Fibroblast of skin of left quadriceps (primary cell): ENCODE measurements at places on chromosomes 4 and X.

DNA sequence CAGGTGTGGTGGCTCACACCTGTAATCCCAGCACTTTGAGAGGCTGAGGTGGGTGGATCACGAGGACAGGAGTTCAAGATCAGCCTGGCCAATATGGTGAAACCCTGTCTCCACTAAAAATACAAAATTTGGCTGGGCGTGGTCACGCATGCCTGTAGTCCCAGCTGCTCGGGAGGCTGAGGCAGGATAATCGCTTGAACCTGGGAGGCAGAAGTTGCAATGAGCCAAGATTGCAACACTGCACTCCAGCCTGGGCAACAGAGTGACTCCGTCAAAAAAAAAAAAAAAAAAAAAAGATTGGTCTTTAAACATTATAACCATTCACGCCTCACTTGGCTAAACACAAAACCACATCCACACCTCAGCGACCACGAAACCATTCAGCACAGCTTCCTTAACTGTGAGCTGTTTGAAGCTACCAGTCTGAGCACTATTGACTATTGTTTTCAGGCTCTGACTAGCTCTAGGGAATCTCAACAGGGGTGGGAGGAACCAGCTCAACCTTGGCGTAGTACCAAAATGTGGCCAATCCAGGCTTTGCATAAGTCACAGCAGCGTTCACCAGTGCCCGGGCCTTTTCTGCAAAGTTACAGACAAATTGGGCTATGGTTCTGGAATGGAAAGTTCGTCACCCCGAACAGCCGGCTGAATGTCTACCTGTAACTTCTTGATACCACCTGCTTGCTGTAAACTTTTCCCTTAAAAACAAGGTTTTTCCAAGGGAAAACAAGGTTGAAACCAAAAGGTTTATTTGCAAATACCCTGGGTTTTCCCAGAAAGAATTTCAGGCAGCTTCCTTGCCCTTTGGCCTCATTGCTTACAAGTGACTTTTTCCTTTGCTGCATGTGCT lies 73.6 kb upstream of the DHX15 start:
- DNase-seq, result no peak

DNA sequence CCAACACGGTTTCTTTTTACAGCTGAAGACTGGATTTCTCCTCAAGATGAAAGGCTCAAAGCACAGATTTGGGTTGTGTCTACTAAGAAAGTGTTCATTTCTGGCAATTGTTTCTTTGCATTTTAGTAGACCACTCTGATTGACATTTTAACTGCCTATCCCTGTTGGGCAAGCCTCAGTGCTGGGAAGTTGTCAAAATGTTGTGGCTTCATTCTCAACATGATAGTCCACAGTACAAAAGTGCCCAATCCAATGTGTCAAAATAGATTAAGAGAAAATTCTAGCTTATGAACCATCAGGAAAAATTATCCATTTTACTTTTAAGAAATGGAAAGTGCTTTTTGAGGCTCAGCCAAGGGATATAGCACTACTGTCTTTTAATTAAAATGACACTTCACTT lies 323.9 kb upstream of the PRPS2 start:
- DNase-seq, result no peak

GRCh38 chr4:7074426-7074825 lies 6.6 kb upstream of the GRPEL1 start:
- DNase-seq, result no peak

- DNase-seq, result no peak
Observed at GRCh38 chr4:120835342-120835741, 87.2 kb downstream of the PRDM5 start.

GRCh38 chr4:134544303-134544770 lies 342.7 kb upstream of the PABPC4L start:
- peak; percentile 79 for DNase-seq

GRCh38 chr4:55249476-55249875 lies 96.6 kb upstream of the SRD5A3 start:
- DNase-seq, result no peak

DNA sequence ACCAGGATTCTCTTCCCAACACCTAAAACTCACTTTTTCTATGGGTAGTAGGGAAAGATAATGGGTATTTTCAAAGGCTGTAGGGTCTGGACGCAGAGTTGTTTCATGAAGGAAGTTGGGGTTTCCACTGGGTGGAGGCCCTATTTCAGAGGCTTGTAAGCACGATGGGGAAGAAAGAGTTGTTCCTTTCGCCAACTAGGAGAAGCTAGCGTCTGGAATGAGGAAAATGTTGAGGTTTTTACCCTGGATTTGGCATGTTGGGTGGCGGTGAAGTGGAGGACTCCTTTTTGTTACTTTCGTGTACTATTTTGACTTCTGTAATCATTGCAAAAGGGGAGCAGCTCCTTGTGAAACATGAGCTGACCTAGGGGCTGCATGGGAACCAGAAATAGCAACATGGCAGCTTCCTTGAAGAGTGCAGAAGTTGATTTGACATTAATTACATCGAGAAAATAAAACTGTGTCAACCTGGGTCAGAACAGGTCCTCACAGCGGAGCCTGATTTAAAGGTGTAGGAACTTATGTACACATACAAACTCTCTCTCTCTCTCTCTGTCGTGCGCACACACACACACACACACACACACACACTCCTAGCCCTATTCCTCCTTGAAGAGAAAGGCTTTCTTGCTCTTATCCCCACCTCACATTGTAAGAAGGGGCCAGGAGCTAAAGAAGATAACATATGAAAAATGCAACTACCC lies 19.1 kb downstream of the VSIG4 start:
- no peak for DNase-seq

DNA sequence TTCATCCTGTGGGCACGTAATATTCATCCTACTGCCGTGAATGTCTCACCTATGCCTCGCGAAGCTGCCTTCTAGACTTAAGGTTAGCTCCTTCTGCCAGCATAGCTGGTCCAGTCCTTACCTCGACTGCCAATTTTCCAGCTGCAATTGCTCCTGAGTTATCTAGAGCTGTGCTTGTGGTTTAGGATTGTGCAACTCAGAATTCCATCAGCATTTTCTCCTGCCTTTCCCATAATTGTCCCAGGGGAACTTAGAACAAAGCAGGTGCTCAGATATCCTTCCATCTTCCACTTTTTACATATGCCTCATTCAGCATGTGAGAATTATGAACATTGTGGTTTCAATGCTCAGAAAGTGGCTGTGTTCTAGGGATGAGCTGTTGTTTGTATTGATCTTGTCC lies 131.4 kb upstream of the ADGRL3 start:
- DNase-seq, result peak; percentile 17

- no peak for DNase-seq
Observed at GRCh38 chr4:97867557-97868091, 275.7 kb downstream of the STPG2 start.

- no peak for DNase-seq
Observed at GRCh38 chr4:128483041-128483440, 195.4 kb upstream of the PGRMC2 start.

- DNase-seq, result no peak
Observed at GRCh38 chrX:28638775-28639174, 51.5 kb downstream of the IL1RAPL1 start.

DNA sequence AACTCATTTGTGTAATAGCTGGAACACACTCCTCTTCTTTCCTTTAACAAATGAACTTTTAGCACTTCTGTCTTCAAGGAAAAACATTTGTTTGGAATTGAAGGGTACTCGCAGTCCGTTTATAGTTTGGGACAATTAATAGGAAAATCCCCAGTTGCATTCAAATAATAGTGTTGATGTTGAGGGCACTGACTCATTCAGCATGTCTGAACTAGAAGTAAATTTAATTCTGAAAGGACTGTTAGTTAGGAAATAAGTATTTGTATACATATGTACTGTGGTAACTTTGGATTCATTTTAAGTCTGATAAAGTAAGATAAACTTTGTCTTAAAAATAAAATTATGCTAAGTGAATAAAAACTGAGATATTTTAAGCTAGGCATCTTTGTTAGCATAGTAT lies 27.2 kb downstream of the FAM199X start:
- no peak for DNase-seq

GRCh38 chr4:80007745-80008149 lies 65.3 kb downstream of the ANTXR2 start:
- no peak for DNase-seq

GRCh38 chrX:154064637-154065435 lies 32.7 kb downstream of the MECP2 start:
- DNase-seq, result no peak

DNA sequence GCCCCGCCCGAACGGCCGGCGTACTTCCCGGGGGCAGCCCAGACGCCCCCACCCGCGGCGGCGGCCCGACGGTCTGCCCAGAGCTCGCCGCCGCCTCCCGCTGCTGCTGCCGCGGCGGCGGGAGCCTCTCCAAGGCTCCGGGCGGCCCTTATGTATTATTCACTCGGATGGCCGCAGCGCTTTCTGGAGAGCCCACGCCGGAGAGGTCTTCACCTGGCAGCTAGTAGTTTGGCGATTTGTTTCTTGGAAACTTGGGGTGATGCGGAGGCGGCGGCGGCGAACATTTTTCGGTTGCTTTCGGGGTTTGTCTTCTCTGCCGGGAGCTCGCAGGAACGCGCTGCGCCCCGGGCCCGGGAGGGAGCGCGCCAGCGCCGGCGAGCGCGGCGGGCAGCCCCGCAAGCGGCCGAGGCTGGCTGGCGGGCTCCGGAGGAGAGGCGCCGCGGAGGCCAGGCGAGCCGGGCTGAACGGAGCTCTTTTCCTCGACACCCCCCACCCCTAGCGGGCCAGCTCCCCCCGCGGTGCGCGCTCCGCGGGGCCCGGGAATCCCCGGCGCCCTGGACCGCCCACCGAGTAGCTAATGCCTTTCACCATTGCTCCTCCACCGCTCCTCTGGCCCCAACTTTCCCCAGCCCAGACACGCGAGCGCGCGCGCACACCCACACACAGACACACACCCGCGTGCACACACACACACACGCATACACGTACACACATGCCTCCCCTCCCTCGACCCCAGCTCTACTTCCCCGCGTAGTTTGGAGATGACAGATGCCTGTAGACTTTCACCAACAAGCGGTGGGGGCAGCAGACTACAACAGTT lies 113.5 kb downstream of the DHX15 start:
- no peak for DNase-seq

DNA sequence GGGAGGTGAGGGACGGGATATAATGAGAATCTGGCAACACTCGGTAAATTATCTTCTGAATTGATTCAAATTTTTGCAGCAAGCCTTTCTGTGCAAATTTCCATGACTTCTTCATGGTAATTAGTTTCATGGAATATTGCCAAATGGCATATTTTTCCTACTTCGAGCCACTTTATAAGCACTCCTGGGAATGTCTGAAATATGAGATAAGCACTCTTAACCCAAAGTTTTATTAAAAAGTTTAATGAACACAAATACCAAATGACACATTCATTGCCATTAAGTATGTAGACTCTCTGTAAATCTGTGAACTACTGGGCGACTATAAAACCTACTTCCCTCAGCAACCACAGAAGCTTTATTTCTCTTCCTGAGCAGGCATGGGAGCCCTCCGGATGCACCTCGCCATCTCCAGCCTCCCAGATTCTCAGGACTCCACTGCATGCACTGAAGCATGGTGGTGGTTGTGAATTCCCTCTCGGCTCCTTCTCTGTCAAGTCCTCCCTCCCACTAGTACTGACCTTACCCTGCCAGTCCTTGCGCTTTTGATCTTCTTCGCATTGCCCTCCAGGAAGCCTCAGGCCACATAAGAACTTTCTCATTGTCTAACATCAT lies 154.4 kb upstream of the RPL34 start:
- DNase-seq, result no peak

- no peak for DNase-seq
Observed at GRCh38 chrX:15737190-15737958, 696 bp upstream of the CA5B start.

DNA sequence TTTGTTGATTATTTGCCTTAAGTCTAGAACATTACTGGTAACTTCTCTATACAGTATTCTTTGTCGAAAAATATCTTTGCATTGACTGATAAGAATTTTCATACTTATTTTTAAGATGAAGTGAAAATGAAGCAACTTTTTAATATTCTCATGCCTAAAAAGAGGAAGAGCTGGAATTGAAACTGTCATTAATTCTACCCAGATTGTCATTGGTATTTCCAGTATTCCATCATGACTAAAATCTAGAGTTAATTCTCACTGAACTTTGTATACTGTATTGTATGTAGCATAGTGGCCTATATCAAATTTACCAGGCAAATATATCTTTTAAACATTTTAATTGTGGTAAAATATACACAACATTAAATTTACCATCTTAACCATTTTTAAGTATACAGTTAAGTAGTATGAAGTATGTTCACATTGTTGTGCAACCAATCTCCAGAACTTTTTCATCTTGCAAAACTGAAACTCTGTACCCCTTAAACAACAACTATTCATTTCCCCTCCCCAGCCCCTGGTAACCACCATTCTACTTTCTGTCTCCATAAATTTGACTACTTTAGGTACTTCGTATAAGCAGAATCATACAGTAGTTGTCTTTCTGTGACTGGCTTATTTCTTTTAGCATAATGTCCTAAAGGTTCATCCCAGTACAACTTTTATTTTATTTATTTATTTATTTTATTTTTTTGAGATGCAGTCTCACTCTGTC lies 24.3 kb upstream of the ZNF41 start:
- DNase-seq, result no peak

GRCh38 chr4:121277194-121278105 lies 103.4 kb downstream of the QRFPR start:
- DNase-seq, result no peak

DNA sequence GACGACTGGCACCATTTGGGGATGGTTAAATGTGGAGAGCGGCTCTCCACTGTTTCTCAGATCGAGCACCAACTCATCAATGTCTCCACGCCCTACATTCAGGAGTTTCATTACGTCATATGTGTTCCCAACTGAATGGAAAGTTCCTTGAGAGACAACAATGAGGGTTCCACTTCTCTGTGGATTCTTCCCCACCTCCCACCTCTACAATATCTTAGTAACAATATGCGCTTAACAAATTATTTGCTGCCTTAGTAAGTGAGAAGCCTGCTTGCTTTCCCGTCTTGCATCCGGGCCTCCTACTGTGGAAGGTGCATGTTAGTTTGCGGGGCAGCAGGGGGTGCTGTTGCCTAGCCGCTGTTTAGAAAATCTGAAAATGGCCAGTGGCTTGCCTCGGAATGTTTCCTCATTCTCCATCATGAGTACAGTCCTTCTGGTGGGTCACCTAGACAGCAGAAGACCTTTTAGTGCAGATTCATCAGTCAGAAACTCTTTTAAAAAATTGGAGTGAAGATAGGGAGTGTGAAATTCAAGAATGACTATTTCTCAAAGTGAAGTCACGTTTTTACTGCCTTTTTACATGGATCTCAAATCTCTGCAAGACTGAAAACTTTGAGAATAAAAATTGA lies 55.7 kb downstream of the PHOX2B start:
- DNase-seq, result peak; percentile 17

GRCh38 chrX:132058050-132058449 lies 34.9 kb downstream of the STK26 start:
- DNase-seq, result no peak

DNA sequence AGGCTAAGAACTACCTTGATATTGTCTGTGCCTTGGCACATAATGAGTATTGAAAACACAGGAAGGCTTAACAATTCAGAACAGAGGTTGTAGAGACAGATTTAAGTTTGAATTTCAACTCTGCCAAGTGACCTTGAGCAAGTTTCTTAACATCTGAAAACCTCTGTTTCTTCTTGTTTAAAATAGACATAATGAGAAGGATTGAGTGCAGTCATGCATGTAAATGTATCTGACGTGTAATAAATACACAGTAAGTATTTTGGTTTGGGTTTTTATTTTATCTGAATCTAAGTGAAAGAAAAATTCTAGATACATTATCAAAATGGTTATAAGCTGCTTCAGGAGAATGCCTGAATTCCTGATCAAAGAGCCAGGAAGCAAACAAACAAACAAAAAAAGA lies 111.9 kb downstream of the ANXA5 start:
- no peak for DNase-seq

GRCh38 chr4:108546728-108547127 lies 73.6 kb upstream of the RPL34 start:
- no peak for DNase-seq

- no peak for DNase-seq
Observed at GRCh38 chr4:186628058-186628711, 72.8 kb upstream of the MTNR1A start.
